Suppressor macrophage (primary cell): ENCODE measurements at places on chromosomes 1 and 21.

DNA sequence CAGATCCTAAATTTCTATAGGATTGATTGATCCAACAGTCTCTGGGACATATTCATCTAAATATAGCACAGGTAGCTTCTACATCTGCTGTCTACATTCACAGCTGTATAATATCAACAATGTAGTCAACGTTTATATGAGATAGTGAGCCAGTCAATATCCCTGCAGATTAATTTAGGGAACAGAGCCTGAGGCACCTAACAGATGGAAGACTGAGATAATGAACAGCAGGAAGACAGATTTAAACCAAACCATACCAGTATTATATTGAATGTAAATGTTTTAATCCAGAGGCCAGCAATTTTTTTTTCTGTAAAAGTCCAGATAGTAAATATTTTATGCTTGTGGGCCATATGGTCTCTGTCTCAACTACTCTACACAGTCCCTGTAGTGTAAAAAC is 2072.4 kb downstream of the MRPL39 start:
- DNase-seq, result no peak

DNA sequence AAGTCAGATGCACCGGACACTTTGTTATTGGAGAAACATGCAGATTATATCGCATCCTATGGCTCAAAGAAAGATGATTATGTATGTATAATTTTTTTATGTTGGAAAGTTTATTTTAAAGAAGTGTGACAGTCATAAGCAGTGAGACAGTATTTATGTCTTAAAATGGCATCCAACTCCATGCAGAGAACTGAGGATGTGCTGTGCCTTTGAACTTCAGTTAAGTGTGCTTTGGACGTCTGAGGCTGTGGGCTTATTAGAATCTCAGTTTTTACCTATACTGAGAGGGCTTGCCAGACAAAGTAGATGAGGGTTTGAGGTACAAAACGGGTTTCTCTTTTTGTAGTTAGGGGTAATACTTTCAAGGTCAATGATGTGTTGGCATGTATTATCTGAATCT is 1.5 kb downstream of the RABGGTB start:
- DNase-seq, result no peak

- no peak for DNase-seq
Observed at GRCh38 chr21:37653201-37653600, 263.1 kb downstream of the KCNJ6 start.

DNA sequence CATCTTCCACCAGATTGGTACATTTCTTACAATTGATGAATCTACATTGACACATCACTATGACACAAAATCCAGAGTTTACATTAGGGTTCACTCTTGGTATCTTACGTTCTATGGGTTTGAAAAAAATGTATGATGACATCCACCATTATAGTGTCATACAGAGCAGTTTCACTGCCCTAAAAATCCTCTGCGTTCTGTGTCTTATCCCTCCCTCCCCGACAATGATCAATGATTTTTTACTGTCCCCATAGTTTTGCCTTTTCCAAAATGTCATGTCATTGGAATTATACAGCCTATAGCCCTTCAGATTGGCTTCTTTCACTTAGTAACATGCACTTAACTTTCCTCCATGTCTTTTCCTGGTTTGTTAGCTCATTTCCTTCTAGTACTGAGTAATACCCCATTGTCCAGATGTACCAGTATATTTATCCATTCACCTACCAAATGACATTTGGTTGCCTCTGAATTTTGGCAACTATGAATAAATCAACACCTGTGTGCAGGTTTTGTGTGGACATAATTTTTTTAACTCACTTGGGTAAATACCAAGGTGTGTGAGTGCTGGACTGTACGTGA is 80.9 kb upstream of the CDC42BPA start:
- DNase-seq, result no peak

- DNase-seq, result no peak
Observed at GRCh38 chr1:212104586-212105325, 69.2 kb downstream of the DTL start.

GRCh38 chr1:94060720-94061119 is 60.2 kb downstream of the ABCA4 start:
- DNase-seq, result no peak

DNA sequence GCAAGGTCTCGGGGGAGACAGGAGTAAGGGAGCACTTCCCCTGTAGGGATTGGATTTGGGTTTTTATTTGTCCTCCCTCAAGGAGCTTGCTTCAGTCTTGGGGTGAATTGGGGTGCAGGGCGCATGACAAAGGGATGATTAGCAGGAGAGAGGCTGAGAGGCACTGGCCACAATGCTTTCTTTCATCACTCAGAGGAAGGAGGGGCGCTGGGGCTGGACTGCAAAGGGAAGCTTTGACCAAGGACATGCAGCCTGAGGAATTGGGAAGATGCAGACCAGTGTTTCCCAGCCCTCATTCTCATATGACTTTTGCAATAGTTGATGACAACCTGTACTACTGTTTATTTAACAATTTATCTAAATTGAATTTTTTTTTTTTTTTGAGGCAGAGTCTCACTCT is 34.1 kb upstream of the PDPN start:
- DNase-seq, result no peak

GRCh38 chr1:223074445-223075300 is 68.4 kb downstream of the TLR5 start:
- DNase-seq, result no peak

- DNase-seq, result no peak
Observed at GRCh38 chr1:112685913-112686312, 11.5 kb downstream of the MOV10 start.

- peak; percentile 74 for DNase-seq
Observed at GRCh38 chr1:84159533-84160240, 15.6 kb downstream of the PRKACB start.

DNA sequence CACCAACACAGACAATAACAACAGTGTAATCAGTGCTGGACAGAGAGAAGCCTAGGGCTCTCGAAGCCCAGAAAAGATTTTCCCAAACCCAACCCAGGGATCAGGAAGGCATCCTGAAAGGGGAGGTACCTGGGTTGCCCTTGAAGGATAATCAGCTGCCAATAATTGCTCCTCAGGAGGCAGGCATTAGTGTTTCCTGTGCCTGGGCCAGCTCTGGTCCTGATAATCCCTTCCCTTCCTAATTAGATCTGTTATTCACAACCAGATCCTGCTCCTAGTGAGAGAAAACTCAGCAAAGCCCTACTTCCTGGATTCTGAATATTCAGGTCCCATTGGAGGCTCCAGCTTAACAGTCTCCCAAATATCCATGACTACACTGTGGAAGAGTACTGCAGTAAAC is 117.4 kb downstream of the DMRTA2 start:
- DNase-seq, result no peak

DNA sequence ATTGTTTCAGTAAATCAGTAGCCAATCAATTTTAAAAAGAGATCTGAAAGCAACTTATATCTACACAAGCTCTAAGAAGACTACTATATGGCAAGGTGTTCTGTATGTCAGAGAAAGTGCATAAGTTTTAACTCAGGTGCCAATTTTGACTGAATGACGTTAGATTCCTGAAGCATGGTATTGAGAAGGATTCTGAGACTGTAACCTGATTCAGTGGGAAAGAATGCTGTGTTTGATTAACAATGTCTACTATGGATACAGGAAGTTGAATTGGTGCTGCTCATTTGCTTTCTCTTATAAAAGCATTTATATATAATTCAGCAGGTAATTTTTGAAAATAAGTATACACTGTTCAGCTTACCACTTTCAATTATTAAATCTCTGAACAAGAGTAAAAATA is 156.3 kb downstream of the PAPPA2 start:
- no peak for DNase-seq

- DNase-seq, result no peak
Observed at GRCh38 chr1:214491468-214492146, 59.8 kb downstream of the PTPN14 start.

- no peak for DNase-seq
Observed at GRCh38 chr1:232163533-232163932, 466.4 kb downstream of the SIPA1L2 start.

DNA sequence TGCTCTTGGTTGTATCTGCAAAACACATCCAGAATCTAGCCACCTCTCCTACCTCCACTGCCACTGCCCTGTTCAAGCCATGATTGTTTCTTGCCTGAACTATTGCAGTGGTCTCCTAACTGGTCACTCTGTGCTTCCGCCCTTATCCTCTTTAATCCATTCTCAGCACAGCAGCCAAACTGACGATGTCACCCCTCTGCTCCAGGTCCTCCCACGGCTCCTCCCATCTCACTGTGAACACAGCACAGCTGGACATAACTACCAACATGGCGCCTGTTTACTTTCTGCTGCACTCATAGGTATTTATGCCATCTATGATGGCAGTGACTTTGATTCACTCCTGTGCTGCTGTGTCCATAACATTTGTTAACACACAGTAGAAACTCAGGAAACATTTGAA is 406.7 kb downstream of the DISC1 start:
- no peak for DNase-seq

GRCh38 chr1:169426174-169426705 is 1.0 kb downstream of the CCDC181 start:
- DNase-seq, result no peak

DNA sequence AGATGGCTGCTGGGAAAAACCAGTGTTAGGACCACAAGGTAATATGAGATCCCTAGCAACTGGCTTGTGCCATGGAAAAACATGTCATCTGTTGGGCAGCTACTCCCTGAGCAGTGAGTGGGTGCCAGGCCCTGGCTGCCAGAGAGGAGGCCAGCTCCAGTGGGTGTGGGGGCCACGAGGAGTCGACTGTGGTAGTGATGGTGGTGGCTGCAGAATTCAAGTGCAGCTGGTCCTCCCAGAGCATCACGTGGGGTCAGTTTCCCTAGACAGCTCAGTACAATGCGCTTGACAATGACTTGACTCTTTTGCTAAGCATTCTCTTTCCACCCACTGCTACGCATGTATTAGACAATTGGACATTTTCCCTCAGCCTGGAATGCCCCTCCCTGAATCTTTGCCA is 14.5 kb upstream of the CDC42 start:
- DNase-seq, result peak; percentile 19

GRCh38 chr1:78229344-78229743 is 183.6 kb downstream of the GIPC2 start:
- DNase-seq, result no peak

GRCh38 chr1:78490861-78491450 is at the start of gene PTGFR:
TSS of gene PTGFR (plus strand) at chr1:78490974. CDS start at chr1:78492744, 1,770 bp downstream.
- no peak for DNase-seq

DNA sequence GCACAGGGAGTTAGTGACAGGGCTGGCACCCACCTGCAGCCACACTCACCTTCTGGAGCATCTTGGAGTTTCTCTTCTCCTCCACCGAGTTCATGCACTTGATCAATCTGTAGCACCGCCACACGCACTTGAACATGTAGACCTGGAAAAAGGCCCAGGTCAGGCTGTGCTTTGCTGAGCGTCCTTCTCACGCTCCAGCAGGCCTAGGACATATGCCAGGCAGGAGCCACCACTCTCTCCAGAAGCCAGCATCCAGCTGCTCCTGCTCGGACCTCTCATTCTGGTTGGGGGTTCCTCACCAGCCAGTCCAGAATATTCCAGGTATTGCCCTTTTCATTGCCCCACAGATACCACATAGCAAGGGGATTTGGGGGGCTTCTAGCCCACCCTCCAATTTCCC is 11.7 kb upstream of the MATN1 start:
- DNase-seq, result no peak

DNA sequence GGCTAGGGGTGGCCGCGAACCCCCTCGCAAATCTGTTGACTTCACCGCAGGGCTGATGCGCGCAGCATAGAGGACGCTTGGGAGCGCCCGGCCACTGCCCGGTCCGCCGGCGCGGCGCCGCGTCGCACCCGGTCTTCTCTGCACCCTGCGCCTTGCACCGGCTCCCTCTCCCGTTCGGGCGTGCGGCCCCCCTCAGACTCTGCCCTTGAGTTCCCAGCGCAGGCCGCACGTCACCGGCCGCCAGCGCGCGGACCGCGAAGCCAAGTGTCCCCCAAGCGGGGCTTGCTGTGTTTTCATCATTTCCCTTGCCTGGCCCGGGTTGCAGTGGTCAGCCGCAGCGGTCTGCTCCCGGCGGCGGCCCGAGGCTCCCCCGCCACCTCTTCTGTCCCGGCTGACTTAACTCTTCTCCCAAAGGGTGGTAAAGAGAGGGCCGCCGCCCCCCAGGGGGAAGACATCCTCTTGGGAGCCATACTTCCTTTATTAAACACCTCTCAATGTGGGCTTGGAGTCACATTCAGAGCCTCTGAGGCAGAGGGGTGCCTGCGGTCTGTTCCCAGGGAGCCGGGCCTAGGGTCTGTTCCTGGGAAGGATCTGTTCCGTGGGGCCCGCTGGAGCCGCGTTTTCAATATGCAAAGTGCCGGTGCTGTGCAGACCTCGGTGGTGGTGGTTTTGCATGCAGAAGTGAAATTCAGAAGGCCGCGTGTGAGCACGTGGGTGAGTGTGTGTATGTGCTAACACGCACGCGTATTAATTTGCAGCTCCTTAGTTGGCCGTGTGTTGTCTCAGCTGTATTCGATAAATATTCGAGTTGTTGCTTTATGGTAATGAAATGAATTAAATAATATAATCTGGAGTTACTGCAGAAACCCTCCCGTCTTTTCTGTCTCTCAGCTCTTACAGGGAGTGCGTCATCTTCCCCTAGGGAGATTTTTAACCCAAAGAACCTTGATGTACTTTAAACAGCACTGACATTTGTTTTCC is 17.6 kb downstream of the PBX1 start:
- DNase-seq, result no peak

GRCh38 chr1:204498981-204499380 is 4.4 kb upstream of the PIK3C2B start:
- DNase-seq, result peak; percentile 28

GRCh38 chr1:70090141-70090540 is 115.2 kb downstream of the LRRC40 start:
- no peak for DNase-seq

- DNase-seq, result no peak
Observed at GRCh38 chr1:103146166-103146565, 37.8 kb upstream of the COL11A1 start.

- DNase-seq, result peak; percentile 17
Observed at GRCh38 chr1:214292322-214292721, 11.4 kb downstream of the SMYD2 start.

DNA sequence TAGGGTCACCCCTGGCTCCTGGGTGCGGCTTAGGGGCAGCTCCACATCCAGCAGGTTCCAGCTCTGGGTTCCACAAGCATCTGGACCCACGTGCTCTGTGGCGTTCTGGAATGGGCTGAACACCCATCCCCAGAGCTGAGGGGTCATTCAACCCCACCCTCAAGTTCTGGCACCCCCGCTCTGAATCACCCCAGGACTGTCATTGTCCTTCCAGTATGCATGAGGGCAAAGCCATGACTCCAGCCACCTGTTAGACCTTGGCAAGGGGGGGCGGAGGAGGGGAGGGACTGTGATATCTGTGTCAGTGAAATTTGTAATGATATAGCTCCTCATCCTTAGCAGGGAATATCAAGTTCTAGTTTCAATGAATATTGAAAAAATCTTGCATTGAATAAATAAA is 12.3 kb downstream of the INSRR start:
- DNase-seq, result no peak

GRCh38 chr1:106879538-106879937 is 176.9 kb upstream of the PRMT6 start:
- no peak for DNase-seq

GRCh38 chr1:196400478-196401451 is 207.5 kb downstream of the KCNT2 start:
- DNase-seq, result peak; percentile 16

GRCh38 chr1:27366113-27366410 is 699 bp downstream of the MAP3K6 start:
- peak; percentile 83 for DNase-seq
